Stimulated activated CD4-positive, alpha-beta T cell treated with anti-CD3 and anti-CD28 coated beads, Interleukin-4, amount 100 ng/mL, for 4 hours (primary cell): ENCODE measurements at places on chromosomes 13 and 19.

DNA sequence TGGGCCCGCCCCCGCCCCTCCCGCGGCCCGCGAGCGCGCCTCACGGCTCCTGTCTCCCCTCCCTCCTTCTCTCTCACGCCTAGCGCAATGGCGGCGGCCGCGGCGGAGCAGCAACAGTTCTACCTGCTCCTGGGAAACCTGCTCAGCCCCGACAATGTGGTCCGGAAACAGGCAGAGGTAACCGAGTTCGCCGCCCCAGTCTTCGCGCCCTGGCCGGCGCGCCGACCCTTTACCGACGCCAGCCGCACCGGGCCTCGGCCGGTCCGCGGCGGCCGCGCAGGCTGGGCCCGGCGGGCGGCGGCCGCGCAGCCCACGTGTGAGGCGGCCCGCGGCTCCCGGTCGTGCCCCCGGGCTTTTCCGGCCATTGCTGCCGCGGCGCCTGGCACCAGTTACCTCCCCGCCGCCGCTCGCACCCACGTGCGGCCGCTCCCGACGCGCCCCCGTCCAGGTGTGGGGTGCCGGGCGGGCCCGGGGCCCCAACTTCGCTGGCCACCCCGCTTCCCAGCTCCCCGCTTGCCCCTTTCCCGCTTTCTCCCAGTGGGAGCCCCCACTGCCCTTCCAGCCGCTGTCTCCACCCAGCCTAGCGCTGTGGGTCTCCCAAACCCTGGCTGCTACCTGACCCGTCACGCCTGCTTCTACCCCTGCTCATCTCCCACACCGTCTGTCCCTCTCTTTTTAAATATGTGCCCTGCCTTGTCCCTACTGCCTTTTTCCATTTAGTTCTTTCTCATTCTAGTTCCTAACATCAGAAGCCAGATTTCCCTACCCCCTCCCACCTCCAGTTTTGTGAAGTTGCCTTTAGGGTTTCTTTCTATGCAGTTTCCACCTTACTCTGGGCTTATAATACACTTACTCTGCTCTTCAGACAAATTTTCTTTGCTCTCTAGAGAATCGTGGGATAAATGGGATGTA is 23.4 kb downstream of the IPO5 start:
- DNase-seq, result peak; percentile 27

DNA sequence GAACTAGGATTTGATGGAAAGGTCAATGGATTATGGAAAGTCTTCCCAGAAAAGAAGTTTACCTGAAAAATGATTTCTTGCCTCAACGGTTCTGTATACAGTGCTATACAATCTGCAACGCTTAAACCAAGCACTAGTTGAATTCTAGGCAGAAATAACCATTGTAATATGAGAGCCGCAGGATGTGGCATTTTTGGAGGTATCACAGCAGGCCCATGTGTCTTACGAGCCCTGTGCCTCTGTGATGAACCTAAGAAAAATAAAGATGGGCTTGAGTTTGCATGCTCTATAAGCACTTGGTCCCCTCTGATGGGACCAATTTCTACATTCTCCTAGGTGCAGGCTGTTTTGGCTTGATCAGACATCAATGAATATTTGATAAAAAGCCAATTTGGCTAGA is 78.7 kb upstream of the RFC3 start:
- DNase-seq, result no peak

- DNase-seq, result no peak
Observed at GRCh38 chr19:45492627-45493470, 4.0 kb downstream of the RTN2 start.

- DNase-seq, result no peak
Observed at GRCh38 chr13:105721016-105721415, 814.4 kb downstream of the EFNB2 start.

GRCh38 chr13:40221460-40222201 is 444.8 kb downstream of the FOXO1 start:
- DNase-seq, result peak; percentile 22

- no peak for DNase-seq
Observed at GRCh38 chr13:62997038-62997599, 1581.5 kb upstream of the PCDH20 start.

GRCh38 chr19:12946092-12946721 is 545 bp downstream of the RAD23A start:
- DNase-seq, result peak; percentile 40

DNA sequence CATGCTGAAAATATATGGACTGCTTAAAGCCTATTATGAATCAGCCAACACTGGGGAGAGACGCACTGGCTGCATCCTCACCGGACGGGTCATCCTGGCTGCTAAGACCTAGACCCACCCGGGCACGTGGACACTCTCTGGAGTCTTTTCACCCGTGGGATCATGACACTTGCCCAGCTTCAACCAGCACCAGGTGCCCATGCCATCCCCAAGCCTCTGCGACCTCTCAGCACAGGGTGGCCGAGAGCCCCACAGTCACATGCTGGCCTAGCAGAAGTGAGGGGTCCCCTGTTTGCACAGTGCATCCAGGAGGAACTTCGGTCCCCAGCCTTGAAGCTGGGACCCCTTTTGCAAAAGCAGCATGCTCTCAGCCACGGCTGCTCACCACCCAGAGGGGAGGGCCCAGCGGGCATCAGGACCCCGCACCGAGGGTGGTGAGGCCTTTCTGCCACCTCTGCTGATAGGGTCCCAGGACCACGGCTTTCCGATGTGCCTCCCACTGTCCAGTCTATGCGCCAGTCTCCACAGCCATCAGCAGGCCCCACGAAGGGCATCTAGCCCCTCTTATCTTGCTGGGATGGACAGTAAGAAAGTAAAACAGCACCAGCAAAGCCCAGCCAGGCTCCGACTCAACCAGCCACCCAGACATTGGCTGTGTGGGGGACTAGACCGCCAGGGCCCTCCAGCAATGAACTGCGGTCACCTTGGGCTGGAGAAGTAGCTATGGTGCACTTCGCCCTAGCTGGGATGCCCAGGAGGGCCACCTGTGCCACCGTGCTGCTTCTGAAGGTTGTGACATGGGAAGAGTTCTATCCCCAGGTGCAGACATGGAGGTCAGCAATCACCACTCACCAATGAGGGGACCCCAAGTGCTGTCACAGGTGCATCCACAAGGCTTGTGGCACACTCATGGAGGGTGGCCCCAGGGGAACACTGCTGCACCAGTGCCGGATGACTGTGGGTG is 73.1 kb downstream of the CEBPG start:
- DNase-seq, result no peak

DNA sequence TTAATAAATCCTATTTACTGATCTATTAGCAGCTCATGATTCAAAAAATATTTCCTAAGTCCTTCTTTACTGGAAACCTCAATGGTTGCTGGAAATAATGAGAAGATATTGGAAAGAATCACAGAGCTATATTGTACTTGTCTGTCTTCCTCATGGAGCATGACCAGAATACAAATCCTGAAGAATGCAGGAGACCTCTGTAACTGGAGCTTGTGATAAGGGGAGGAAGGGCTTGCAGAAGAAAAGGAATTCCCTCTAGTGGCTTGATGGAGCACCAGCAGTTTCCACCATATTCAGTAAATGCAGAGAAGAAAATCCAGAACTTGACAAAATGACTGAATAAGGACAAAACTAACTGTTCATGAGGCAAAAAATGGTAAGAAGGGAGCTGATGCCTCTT is 1333.1 kb downstream of the EFNB2 start:
- DNase-seq, result no peak

- DNase-seq, result peak; percentile 20
Observed at GRCh38 chr19:18520848-18521691, 800 bp downstream of the ELL start.

DNA sequence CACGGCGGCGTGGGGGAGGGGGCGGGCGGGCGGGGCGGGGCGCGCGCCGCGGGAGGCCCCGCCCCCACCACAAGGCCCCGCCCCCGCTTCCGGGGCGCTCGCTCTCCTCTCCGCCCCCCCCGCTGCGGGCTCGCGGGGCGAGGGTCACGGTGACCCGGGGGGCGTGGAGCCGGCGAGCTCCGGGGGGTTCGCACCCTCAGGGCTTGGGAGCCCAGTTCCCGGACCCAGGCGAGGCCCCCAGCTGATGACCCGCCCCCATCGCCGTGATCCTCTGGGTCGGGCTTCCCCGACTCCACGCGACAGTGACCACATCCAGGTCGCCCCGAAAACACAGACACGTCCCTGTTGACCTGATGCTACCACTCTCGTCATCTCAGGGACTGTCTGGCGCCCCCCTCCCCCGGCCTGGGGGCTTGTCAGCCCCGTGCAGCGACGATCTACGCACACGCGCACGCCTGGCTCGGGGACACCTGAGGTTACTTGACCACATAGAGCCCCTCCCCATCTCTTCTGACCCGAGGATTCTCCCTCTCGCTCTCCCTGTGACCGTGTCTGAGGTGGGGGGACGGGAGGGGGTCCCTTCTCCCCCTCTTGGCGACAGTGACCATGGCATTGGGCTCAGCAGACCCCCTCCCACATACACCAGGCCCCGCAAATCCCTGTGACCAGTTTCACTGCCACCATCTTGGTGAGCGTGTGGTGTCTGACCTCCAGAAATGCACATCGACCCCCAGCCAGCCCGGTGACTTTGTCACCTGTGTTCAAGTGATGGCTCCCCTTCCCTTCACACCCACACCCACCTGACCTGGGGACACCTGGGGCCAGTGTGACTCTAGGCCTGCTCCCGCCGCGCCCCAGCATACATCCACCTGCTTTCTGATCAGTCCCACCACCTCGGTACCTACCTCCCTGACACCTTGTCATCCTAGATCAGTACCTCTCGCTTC is 670 bp downstream of the MAP2K7 start:
- DNase-seq, result no peak

DNA sequence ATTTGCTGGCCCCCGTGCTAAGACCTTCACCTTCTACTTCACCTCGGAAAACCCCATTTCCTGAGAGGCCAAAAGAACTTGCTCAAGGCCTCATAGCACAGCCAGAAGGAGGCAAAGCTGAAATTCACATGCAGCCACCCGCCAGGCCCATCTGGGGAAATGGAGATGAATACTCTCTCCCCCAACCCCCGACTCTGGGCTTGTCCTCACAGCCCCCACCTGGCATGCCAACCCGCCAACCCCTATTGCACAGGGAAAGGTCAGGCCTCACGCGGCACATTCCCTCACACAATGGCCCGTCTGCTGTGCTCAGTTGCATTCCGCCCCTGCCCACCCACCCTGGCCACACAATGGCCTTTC is 3.2 kb downstream of the PRX start:
- DNase-seq, result no peak

DNA sequence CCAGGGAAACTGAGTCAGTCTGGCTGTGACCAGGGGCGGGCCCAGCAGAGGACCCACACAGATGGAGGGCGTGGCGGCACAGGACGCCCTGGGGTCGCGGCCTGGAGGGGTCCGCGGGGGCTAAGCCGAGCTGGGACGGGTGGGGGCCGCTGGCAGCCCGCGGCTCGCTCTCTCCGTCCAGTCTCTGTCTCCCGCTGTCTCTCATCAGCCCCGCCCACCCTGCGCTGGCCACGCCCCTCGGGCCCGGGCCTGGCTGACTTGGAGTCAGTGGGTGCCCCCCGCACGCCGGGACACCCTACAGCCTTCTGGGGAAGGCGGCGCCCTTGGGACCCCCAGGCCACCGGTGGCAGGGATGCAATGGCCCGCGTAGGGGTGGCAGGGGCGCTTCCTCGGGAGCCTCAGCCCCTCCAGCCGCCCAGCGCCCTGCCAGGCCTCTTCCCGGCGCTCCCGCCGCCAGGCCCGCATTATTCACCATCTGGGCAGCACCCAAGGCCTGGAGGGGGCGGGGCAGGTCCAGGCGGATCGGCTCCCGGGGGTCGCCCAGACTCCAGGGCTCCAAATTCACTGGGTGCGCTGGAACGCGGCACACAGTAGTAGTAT is at the start of gene TBXA2R:
TSS of gene TBXA2R (minus strand) at position 186 of the 600 bp plus-strand sequence. CDS start 6,241 bp downstream, outside the sequence.
- DNase-seq, result peak; percentile 65
